ENCODE measurements at places on chromosomes 2 and 18. TPM values are rescaled to one million over a fixed set of nuclear protein-coding genes. Genes with fewer than 3 reads are reported as not detected.

Gene SLC38A11
- not detected for total RNA-seq

Gene ZBTB14
- total RNA-seq, result 12.0 TPM

Gene PMAIP1
- total RNA-seq, result 13.7 TPM

Gene NT5C1B
- total RNA-seq, result not detected

Gene LINC00305
- total RNA-seq, result not detected

Gene HOXD11
- total RNA-seq, result not detected

Gene ALPG
- not detected for total RNA-seq

Gene ITGA4
- total RNA-seq, result 1.6 TPM

Gene TRABD2A
- total RNA-seq, result 0.59 TPM

- no peak for DNase-seq
These were observed 3.5 kb downstream of the YWHAQ start for GRCh38 chr2:9627310-9627709.

GRCh38 chr18:78459668-78460067, 520.0 kb upstream of the SALL3 start:
- no peak for DNase-seq

DNA sequence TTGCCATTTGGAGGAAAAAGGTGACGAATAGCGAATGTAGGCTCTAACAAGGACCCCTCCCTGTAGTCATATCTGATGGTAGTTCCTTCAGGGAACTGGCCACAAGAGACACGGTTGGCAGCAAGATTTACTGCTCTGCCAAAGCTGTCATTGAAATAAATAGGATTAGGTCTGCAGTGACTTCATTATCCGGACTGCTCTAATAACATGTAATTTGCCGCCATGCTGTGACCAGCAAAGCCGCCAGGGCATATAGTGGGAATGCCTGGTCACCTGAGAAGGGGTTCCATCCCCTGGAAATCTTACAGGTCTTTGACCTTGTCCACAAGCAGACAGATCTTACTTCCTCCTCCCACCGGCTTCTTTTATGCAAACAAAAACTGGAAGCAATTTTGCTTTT, 59.4 kb upstream of the LAPTM4A start:
- DNase-seq, result no peak

DNA sequence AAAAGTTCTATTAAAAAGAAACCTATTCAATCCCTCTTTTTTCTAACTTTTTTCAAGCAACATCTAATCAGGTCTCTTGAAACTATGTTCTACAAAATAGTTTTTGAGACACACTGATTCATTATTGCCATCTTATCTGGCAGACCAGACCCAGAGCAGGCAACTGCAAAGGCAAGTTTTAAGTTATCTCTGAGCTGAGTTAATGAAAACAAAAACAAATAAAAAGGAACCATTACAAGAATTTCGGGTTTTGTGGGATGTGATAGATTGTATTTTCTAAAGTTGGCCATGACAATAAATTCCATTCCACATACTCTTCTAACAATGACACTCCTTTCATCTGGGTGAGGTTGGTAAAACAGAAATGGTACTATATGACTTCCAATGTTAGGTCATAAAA, 15.2 kb upstream of the TWSG1 start:
- no peak for DNase-seq

- no peak for DNase-seq
These were observed 18.3 kb downstream of the MAIP1 start for GRCh38 chr2:199973703-199974102.

DNA sequence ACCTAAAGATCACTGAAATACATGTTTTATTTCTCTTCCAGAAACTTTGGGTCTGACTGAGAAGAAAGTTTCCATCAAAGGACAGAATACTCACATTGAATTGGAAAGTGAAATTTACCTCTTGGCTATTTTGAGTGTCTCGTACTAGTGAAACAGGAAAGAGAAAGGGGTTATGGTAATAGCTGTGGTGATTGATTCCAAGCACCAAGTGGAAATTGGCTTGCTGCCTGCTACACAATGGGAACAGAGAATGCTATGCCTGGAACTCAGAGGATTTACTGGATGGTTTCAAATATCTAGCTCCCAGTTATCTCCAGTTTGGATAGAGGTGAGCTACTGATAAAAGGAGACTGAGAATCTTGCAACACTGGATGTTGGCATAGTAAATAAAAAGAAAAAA, 492.8 kb upstream of the FSIP2 start:
- DNase-seq, result no peak

GRCh38 chr2:134288814-134289213, 34.9 kb downstream of the MGAT5 start:
- no peak for DNase-seq

GRCh38 chr2:101743288-101743687, 45.8 kb downstream of the MAP4K4 start:
- DNase-seq, result no peak

GRCh38 chr2:168234407-168235085, 12.8 kb downstream of the STK39 start:
- no peak for DNase-seq

DNA sequence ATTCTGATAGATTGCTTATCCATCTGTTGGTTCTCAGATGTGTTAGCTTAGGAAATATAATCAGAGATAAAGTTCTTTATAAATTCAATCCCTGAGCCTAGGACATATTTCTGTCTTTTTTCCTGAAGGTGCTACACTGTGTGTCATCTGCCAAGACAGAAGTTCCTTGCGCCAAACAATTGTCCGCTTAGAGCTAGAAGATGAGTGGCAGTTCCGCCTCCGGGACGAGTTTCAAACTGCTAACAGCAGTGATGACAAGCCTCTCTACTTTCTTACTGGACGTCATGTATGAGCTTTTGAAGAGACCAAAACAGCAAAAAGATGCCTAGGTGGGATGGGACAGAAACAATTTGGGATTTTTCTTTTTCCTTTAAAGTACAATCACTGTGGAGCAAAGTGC, 78.0 kb downstream of the ESCO1 start:
- DNase-seq, result no peak

- DNase-seq, result no peak
These were observed 27.5 kb upstream of the CD28 start for GRCh38 chr2:203678971-203679370.

DNA sequence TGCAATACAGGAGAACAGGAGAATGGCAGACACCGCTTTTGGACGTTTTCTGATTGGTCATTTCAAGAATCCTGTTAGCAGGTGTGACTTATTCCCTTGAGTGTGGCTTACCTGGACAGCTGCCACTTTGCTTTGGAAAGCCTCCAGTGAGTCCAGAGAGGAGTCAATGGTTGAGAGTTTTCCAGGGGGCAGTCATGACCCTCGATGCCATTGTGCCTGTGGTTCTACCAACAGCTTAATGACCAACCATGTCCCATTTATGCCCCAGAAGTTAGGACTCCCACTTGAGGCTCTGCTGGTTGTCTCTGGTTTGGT, 12.4 kb downstream of the IGFBP2 start:
- DNase-seq, result no peak

DNA sequence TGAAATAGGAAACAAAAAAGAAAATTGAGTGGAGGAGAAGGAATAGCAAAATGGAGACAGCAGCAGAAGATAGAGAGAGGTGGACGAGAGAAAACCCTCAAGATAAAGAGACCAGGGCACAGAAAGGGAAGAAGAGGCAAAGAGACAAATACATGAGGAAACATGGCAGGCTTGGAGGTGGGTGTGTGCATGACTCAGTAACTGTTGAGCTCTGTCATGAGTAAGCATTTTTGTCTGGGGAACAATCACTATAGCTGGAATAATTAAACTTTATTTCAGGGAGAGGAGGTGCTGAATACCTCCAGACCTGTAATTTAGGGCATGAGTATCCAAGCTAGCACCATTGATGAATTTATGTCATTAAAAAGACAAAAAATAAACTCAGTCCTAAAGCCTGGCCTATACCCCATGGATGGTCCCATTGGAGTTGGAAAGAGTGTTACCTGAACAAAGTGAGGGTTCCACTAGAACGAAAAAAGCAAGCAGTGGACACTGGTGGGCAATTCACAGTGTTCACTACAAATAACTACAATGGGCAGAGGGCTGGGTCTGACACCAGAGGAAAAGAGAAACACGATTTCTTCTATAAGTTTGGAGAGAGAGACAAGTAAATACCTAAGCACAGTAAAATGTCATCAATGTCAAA, 145.5 kb downstream of the ADCYAP1 start:
- DNase-seq, result no peak

DNA sequence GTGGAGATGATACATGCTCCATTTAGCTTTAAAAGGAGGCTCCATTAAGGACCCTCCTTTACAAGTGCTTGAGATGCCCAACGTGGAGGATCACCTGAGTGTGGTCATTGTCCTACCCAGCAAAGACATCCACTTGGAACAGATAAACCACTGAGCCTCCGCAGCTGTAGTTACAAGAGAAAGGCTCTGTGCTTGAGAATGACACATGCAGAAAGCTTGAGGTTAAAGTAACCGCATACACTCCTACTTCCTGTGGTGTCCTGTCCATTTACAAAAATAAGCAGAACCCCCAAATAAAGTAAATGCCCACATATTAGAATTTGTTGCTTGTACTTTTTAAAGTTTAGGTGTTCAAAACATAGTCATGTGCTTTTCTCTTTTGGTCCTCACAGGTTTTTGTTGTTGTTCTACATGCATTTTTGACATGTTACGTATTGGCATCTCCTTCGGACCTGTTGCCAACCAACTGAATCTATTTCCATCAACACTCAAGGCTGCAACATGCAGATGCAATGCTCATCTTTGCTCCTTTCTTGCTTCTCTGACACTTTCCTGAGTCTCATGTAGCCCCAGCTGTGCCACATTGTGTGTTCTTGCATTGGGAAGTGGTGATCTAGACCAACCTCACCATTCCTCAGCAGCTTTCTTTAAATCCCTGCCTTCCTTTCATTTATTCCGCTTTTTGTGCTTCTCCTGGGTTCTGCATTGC, 56.0 kb downstream of the SERPINB7 start:
- no peak for DNase-seq

GRCh38 chr2:134127496-134127895, 126.4 kb upstream of the MGAT5 start:
- DNase-seq, result no peak

- no peak for DNase-seq
These were observed 25.6 kb upstream of the WIPF1 start for GRCh38 chr2:174623106-174623637.

GRCh38 chr2:182281276-182281675, 145.6 kb downstream of the PDE1A start:
- DNase-seq, result no peak

DNA sequence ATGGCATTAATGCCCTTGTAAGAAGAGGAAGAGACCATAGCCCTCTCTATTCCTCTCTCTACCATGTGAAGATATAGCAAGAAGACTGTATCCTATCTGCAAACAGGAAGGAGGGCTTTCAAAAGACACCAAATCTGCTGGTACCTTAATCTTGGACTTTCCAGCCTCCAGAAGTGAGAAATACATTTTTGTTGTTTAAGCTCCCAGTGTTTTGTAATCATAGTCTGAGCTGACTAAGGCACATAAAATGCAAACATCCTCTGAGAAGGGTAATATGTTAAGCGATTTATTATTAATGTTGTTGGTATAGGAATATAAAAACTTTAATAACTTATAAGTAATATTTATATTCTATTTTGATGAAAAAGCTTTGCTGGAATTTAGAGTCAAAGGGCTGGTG, 559.8 kb downstream of the SUCLG1 start:
- no peak for DNase-seq

GRCh38 chr2:70797506-70797905, 7.1 kb upstream of the FIGLA start:
- no peak for DNase-seq

- no peak for DNase-seq
These were observed 316.5 kb downstream of the EN1 start for GRCh38 chr2:118530976-118531375.

DNA sequence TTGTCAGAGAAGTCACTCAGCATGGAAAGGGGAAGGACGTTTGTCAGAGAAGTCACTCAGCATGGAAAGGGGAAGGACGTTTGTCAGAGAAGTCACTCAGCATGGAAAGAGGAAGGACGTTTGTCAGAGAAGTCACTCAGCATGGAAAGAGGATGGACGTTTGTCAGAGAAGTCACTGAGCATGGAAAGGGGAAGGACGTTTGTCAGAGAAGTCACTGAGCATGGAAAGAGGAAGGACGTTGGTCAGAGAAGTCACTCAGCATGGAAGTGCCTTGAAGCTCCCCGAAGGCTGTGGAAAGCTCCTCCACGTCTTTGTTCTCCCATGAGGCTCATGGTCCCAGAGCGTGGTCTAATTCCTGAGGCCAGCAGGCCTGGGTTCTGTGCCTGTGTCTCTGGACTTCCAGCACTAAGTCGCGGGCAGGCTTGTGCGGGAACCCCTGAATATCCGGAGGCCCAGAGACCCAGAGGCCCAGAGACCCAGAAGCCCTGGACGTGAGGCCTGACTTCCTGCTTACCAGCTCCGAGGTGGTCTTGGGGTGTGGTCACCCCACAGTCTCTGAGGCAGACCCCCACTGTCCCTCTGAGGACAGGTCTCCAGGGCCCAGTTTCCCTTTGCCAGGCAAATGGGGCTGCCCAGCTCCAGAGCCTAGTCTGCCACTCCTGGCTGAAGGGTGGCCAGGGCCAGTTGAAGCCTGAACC, 70.4 kb upstream of the TWIST2 start:
- DNase-seq, result no peak

DNA sequence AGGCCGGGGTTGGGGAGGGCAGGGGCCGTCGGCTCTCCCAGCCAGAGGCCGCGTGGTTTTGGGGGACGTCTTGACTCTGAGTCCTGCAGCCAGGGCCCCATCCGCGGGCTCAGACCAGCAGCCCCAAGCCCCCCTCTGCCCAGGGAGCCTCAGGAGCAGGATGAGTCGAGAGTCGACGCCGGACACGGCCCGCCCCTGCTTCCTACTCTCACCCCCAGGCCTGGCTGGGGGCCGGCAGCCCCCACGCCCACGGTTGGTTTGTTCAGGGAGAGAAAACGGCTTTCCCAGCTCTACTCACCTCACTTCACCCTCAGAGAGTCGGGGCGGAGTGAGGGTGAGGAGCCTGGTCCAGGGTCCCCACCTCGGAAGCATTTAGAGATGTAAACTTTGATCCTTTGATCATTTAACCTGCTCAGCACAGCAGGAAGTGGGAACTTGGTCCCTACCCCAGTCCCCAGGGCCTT, 6.9 kb downstream of the SNORC start:
- DNase-seq, result no peak

- DNase-seq, result no peak
These were observed 11.0 kb upstream of the EPG5 start for GRCh38 chr18:45978084-45978483.

- no peak for DNase-seq
These were observed 74.7 kb upstream of the RAB6C start for GRCh38 chr2:129904532-129905446.

- no peak for DNase-seq
These were observed 337.6 kb downstream of the KIAA1328 start for GRCh38 chr18:37166491-37166890.

DNA sequence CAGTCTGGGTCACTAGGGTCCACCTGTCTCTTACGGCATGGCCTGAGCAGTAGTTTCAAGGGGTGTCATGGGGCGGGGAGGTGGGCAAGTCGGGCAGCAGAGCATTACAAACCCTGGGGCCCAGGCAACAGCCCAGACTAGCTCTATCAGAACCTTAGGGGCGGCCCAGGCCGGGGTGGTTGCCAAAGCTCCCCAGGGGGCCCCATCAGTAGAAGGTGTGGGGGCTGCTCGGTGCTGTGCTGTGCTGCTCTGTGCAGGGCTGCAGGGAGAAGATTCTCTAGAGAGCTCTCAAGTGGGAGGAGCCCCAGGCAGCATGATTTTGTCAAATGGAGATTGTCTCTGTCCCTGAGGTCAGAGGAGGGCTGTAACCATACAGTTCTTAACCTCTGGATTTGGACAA, 36.4 kb upstream of the SLC14A1 start:
- no peak for DNase-seq

GRCh38 chr2:142052220-142052863, 78.5 kb downstream of the LRP1B start:
- no peak for DNase-seq

GRCh38 chr2:113169002-113169530, 4.7 kb upstream of the PSD4 start:
- DNase-seq, result no peak

GRCh38 chr2:143284087-143284675, 155.0 kb downstream of the ARHGAP15 start:
- DNase-seq, result no peak

Measured in pulmonary artery endothelial cell (primary cell).